ENCODE measurements at places on chromosomes 3 and 15.

DNA sequence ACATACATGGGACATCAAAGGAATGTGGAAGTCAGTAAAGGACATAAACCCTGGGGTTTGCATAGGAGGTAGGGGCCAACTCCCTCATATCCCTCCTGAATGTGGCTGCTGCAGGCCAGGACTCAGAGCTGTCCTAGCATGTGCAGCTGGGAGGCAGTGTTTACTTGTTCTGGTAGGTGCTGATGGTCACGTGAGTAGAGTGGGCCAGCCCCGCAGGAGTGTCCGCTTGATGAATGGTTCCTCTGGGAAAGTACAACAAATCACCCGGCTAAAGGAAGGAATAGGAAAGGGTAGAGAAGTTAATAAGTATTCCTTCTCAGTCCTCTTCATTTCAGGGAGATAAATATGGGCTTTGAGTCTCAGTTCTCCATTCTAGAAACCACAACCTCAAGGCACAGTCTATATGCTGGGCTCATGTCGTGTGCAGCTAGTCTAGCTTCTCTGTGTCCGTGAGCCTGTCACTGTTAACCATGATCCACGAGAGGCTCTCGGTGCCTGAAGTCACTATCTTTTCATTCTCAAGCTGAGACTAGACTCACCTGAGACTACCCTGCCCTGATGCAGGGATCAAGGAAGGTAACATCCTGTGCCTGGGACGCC, 17.9 kb downstream of the RIOX2 start:
- no peak for DNase-seq

GRCh38 chr3:37968813-37969595, 21.6 kb upstream of the VILL start:
- DNase-seq = no peak

GRCh38 chr15:39752991-39753390, 29.6 kb downstream of the FSIP1 start:
- DNase-seq = no peak

DNA sequence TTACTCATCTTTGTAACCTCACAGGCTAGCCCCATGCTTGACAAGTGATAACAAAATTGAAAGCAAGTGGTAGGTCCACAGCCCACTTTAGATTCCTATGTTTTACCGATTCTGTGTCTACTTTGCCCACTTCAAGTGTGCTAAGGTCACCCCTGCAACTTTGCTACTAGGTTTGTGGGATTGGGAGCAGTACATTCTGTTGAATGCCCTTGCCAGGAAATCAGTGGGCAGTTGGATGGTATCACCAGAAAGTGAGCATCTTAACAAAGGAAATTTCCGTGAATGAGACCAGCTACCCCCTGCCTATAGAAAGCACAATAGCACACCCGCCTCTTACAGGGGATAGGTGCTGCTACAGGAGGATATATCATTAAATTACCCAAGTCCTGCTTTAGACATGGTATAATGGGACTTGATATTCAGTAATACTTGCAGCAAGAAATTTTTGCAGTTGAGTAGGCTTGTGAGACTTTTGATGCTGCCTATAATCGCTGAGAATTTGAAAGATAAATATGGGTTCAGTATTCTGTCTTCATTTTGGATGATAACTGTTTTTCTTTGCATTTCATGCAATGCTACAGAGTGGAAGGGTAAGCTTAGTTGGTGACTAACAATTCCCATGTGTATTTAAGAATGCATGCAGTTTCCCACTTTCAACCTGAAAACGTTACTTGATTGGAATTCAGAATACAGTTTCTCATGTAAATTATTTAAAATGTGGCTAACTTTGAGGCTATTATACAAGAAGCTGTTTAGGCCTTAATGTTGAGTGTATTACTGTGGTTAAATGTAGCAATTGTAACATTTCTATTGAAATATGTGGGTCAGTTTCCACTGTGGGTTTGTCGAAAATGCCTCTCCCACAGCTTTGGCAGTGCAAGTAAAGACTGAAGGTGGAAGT, 9.5 kb downstream of the EBLN2 start:
- no peak for DNase-seq

DNA sequence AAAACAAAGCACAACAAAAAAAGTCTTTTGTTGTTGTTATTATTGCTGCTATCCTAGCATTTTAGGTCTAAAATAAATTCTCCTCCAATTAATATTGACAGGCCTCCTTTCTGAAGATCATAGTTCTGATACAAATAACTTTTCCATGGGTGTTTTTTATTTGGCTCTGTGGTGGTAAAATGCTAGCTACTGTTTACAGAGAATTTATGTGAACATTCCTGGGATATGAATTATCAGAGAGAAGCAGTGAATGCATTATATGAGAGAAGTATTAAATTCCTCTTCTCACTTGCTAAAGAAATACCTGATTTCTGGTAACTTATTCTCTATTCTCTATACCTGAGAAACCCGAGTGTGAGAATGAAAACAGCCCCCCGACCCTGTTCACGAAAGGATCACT, 57.5 kb upstream of the TMCO5A start:
- DNase-seq = no peak

- DNase-seq = no peak
Measured at GRCh38 chr3:146249921-146250320, 984 bp downstream of the PLSCR4 start.

- no peak for DNase-seq
Measured at GRCh38 chr3:168914662-168915061, 748.9 kb downstream of the MECOM start.

DNA sequence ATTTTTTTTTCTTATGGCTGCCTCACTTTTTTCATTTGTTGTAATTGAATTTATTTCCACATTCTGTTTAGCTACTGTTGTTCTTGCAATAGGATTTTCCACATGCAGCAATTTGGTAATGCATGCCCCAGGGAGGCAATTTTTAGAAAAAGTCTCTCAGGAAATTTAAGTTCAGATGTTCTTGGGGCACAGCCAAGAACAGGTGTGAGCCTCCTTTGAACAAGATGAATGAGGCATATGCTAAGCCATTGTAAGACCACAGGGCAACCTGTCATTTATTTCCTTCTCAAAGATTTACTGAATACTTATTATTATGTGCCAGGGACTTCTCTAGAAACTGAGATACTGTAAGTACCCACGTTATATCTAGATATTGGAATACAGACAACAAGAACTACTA, 549.5 kb downstream of the DIPK2A start:
- no peak for DNase-seq

DNA sequence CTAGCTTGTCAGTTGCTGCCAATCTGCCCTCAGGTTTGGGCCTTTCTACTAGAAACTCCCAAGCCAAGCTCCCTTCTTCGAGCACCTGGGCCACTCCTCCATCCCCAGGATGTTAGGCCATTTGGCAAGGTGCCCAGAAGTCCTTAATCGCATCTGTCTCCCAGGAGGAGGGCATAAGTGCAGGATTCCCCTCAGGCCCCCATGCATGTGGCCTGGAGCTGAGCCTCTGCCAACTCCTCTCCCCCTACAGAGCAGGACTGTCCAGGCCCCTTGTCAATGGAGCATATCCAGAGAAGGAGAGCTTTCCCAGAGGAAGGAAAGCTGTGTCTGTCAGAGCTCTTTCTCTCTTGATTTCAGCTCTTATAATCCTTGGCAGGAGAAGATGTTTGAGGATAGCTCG, 182.6 kb upstream of the ROPN1 start:
- no peak for DNase-seq

DNA sequence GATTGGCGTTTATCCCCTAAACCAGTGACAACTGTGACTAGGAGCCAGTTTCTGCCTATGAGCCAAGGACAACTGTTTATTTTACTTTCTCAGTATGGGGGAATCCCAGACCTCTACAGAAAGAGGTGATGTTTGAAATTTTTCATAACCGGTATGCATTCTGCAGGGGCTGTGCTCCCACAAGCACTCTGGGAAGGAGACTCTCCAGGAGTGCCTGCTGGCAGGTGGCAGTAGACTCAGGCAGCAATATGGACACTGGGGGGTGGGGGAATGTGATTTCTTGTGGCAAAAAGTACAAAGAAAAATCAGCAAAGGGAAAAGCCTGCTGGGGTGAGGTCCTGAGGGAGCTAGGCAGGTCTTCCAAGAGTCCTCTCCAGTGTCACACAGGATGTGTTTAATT, 5.9 kb downstream of the TGM4 start:
- DNase-seq = no peak

DNA sequence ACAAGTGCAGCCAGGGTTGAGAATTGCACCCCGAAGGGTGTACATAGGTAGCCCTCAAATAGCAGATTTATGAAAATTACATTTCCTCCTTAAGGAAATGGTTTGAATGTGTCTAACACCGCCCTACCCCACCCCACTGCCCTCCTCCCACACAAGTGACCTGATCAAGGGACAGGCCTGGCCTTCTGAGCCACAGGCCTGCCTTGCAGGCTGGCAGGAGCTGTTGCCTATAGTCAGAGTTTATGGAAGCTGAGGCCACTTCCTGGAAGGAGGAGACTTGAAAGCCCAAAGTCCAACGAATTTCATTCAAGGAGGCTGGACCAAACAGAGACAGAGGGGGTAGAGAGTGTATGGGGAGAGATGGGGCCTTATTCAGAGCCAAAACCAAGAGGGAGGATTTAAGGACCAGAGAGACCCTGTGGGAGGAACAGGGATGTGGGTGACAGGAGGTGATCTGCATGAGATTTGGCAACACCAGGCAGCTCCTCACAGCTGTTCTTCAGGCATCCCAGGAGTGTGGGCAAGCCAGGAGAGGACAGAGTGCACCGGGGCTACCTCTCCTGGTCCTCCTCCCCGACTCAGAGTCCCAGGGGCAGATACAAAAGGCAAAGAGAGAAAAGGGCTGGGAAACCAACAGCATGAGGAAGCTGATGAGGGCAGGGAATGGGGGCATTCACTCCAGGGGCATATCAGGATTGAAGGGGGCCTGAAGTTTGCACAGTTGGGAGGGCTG, 100.4 kb upstream of the HES1 start:
- no peak for DNase-seq

DNA sequence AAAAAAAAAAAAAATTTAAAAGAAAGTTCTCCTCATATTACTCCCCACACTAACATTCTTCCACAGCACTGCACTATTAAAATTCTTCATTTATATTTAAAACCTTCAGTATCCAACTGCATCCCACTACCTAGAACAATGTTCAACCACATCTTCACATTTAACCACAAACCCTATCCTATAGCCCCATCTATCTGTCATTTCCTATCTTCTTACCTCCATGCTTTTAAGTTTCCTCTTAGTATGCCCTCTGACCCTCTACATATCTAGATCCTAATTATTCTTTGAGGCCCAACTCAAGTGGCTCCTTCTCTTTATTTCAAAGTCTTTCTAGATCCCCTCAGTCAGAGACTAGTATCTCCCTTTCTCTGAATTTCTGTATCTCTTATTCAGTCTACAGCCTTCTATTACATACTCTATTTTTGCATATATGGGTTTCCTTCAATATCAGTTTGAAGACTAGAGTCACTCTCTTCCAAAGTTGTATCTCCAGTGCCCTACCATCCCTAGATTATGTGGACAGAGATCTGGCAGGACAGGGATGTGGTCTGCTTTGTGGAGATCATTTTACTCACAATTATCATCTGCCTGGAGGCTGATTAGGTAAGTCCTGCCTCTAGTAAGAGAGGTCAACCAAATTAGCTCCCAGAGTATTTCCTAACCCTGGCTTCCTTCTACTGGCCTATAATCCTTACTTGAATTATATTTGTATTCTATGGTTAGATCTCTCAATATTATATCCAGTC, 1.4 kb downstream of the CIAO2A start:
- DNase-seq = peak; percentile 20

All from CD4-positive, alpha-beta T cell treated with Interleukin-6 at 100 ng/mL for 8 hours (primary cell).